ENCODE measurements at places on chromosomes 11 and 22. TPM values are rescaled to one million over a fixed set of nuclear protein-coding genes. Genes with fewer than 3 reads are reported as not detected.

DNA sequence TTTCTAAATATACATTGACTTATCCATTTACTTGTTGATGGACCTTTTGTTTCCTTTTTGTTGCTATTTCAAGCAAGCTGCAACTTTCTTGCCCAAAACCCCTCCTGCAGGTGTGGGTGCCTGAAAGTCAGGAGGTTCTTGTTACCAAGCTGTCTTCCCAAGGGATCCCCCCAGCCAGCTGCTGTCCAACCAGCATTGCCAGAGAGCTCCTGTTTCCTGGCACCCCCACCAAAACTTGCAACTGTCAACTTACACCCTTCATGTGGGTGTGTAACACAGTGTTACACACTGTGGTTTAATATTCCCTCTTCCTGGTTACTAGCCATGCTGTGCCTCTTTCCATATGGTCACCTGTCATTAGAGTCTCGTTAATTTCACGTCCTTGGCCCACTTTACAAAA lies 1.6 kb upstream of the KRTAP5-1 start:
- no peak for DNase-seq

GRCh38 chr11:27421819-27422494 lies 50.6 kb downstream of the LGR4 start:
- no peak for DNase-seq

GRCh38 chr11:2559527-2560311 lies 114.9 kb downstream of the KCNQ1 start:
- peak; percentile 37 for DNase-seq

DNA sequence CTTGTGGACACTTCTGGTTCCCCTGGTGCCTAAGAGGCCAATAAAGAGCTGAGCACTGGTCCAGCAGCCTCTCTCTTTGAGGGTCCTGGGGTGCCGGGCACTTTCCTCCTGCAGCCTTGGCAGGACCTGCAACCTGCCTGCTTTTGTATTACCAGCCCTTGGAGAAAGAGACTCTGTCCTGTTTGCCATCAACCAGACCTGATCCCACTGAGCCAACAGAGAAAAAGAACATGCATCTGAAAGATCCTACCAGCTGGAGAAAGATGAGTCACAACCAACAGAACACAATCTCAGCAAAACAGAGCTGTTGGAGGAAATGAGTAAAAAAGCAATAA lies 321.0 kb downstream of the DDX10 start:
- DNase-seq = no peak

DNA sequence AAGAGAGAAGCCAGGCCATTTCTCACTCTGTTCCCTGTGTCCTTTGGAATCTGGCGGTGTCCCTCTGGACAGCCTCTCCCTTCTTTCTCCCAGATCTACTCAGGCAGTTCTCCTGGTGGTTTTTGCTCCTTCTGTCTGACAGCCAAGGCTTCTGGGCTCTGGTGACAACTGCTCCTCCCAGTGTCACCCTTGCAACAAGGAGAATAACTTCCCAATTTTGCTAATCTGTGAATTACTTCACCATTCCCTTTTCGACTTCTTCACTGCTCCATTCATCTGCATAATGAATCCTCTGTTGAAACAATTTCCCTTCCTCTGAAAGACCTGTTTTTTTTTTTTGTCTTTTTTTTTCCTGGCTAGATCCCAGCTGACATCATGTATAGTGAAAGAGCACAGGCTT lies 56.3 kb upstream of the PDE3B start:
- DNase-seq = no peak

ANAPC15 gene
- 29.1 TPM for total RNA-seq

VSIG10L2 gene
- total RNA-seq = not detected

MPZL3 gene
- total RNA-seq = 1.7 TPM

MEI1 gene
- 2.2 TPM for total RNA-seq

NLRP6 gene
- 1.8 TPM for total RNA-seq

NPTXR gene
- total RNA-seq = 5.5 TPM

SHANK2 gene
- 2.0 TPM for total RNA-seq

Measured in mesenteric fat pad (tissue), 1 donor.